Stimulated activated CD4-positive, alpha-beta T cell treated with anti-CD3 and anti-CD28 coated beads, Interleukin-4, amount 100 ng/mL, for 24 hours (primary cell): ENCODE measurements at places on chromosomes 12 and 14.

DNA sequence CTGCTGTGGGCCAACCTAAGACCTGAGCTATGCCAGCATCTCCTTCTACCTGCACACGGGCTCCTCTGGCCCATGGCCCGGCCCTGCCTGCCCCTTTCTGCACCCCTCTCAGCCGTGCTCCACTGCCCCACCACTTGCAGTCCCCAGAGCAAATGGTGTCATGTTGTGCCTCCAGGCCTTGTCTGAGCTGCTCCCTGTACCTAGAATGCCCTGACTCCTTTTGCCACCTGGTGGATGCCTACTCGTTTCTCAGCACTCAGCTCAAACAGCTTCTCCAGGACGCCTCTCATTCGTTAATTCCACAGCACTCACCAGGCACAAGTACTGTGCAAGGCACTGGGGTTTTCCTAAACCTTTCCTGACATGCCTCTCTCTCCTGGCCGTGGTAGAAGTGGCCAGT is 63.2 kb upstream of the PNMA1 start:
- DNase-seq = no peak

DNA sequence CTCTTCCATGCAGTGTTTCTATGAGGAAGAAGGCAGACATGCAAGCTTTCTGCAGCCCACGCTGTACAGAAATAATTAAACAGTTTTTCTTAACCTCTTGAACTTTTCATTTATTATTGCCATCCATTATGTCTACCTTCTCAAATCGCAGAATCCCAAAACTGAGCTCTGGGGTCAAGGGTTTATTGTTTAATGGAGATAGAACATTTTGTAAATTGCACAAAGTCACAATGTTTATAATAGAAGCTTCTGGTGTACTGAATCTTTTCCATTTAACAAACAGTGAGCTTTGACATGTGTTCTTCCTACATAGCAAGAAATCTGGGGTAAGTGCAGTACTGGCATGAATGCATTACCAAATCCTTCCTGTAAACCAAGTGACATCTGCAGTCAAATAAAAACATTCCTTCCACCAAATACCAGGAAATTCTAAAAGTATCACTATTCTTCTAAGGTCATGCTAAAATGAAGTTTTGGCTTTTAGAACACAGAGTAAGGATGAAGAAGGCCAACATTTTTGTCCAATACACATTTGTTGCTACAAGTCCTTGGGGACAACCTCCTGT is 385.3 kb upstream of the DDHD1 start:
- DNase-seq = no peak

DNA sequence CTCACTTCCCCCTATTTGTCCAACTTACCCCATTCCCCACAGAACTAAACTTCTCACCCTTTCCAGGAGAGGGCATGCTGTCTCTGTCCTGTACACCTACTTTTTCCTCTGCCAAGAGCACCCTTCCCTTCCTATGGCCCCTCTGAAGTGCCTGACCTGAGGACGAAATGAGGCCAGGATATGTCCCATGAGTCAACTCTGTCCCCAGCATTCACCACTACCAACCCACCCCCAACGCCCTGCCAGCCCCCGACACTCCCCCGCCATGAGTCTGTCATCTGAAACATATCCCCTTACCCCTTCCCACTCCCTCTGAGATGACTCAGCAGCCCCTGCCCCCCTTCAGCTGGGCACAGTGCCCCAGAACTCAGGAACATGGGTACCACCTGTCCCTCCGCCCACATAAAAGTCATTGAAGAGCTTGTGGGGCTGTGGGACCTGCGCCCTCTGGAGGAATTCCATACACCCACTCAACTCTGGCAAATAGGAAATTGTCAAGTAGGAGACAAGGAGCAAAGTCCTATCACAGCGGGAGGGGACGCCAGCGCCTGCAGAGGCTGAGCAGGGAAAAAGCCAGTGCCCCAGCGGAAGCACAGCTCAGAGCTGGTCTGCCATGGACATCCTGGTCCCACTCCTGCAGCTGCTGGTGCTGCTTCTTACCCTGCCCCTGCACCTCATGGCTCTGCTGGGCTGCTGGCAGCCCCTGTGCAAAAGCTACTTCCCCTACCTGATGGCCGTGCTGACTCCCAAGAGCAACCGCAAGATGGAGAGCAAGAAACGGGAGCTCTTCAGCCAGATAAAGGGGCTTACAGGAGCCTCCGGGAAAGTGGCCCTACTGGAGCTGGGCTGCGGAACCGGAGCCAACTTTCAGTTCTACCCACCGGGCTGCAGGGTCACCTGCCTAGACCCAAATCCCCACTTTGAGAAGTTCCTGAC is 26.3 kb downstream of the ITGA7 start:
- DNase-seq = no peak

GRCh38 chr12:26979733-26980132 is 34.5 kb downstream of the TM7SF3 start:
- DNase-seq = no peak

- DNase-seq = no peak
These were observed 91.0 kb downstream of the LRRC74A start for GRCh38 chr14:76917158-76917596.

DNA sequence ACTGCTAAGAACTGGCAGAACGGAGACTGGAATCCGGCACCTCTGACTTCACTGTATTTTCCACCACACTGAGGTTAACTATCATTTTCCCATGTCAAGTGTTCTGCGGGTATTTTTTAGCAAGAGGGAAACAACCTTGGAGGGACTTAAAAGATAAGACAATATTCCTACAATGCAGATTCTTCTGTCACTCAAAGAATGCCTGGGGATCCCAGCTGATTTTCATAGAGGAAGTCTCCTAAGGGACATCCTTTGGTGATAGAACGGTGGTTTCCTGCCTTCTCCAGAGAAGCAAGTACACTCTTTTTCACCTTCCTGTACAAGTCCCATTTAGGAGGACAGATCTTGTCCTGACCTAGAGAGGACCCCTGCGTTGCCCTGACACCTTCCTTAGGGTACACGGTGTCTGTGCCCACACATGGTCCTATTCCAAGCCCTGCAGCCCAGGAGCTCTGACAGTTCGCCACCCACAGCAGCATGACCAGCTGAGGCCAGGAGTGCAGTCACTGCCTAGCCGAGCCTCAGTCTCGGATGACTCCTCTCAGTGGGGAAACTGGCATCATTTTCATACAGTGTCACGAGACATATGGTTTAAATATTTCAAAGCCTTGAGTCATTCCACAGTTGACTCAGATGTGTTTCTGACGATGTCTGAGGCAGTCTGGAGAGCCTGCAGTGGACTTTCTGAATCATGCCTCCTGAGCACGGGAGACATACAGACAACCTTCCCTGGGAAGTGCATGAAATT is 181.3 kb upstream of the FKBP4 start:
- peak; percentile 51 for DNase-seq
